Fibroblast of the aortic adventitia (primary cell): ENCODE measurements at places on chromosomes 13 and 19. TPM values are rescaled to one million over a fixed set of nuclear protein-coding genes. Genes with fewer than 3 reads are reported as not detected.

ZNF765 gene
- total RNA-seq: 3.9 and 11.5 TPM in 2 replicates

CFD gene
- total RNA-seq: 25.8 and 161 TPM in 2 replicates

TNFSF11 gene
- total RNA-seq: 0.33 and 5.2 TPM in 2 replicates

TTC9B gene
- total RNA-seq: not detected in 2 replicates

LGALS4 gene
- 0.82 TPM in 1 of 2 replicates, not detected in the other for total RNA-seq

KCNJ14 gene
- 0.54 and 1.3 TPM in 2 replicates for total RNA-seq

SYCN gene
- not detected in 2 replicates for total RNA-seq

LRRC63 gene
- 0.09 and 0.41 TPM in 2 replicates for total RNA-seq

SOX1 gene
- total RNA-seq: not detected in 2 replicates

LILRB2 gene
- not detected in 2 replicates for total RNA-seq
